ENCODE measurements at places on chromosomes 1 and 21.
A peak's percentile ranks its signal among the peaks of the same experiment; 100 is the strongest.

DNA sequence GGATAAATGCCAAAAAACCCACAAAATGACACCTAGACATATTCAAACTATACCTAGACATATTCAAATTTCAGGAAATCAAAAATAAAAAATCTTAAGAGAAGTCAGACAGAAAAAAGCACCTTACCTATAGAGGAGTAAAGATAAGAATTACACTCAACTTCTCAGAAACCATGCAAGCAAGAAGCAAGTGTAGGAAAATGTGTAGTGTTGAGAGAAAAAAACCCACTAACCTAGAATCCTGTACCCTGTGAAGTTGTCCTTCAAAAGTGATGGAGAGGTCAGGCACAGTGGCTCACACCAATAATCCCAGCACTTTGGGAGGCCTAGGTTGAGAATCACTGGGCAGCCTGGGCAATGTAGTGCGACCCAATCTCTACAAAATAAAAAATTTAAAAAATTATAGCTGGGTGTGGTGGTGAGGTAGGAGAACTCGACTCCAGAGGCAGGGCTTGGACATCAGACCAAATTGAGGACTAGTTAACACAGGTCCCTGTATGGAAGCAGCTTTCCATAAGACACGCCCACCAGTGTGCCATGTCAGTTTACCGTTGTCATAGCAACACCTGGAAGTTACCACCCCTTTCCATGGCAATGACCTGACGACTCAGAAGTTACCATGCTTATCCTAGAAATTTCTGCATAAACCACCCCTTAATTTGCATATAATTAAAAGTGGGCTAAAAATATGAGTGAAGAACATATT is 20.7 kb downstream of the PDIK1L start:
- no peak for DNase-seq

DNA sequence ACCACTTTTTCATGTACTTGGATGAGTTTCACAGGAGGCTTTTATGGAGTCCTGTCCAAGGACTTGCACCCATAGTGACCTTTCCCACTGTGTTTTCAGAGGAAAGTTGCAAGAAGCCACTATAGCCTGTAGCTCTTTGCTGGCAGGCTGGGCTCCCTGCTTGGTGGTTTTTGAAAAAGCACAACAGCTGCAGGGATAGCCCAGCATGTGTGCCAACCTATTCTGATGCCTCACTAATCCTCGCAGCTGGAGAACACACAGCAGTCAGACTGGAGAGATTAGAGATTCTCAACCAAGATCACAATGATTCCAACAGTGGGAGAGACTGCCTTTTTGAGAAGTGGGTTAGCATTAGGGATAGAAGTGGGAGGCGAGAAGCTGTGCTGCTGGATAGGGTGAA is 24.1 kb upstream of the ARHGEF11 start:
- DNase-seq, result peak; percentile 96

DNA sequence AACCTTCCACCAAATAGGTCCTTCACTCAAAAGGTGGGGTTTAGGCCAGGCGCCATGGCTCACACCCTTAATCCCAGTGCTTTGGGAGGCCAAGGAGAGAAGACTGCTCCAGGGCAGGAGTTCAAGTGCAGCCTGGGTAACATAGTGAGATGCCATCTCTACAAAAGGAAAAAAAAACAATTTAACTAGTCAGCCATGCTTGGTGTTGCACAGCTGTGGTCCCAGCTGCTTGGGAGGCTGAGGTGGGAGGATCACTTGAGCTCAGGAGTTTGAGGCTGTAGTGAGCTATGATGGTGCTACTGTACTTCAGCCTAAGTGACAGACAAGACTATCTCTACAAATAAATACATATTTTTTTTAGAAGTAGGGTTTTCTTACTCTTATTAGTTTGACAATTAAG is 617.5 kb downstream of the KIF26B start:
- DNase-seq, result no peak

GRCh38 chr1:11024154-11024873 is 11.9 kb downstream of the TARDBP start:
- no peak for DNase-seq

DNA sequence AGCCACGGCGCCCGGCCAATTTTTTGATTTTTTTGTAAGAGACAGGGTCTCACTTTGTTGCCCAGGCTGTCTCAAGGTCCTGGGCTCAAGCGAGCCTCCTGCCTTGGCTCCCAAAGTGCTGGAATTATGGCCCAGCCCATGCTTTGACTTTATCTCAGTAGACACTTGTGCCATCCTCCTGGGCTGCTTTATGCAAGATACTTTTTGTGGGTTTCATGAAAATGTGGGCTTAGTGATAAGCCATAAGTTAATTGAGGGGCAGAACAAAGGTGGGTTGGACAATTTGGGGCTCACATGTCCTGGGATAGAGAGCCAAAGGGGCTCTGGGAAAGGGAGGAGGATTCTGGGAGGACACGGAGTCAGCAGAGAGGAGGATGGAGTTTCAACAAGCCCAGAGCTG is 22.0 kb downstream of the ALPL start:
- DNase-seq, result no peak

- DNase-seq, result no peak
Measured at GRCh38 chr1:74772945-74773344, 40.0 kb downstream of the TYW3 start.

DNA sequence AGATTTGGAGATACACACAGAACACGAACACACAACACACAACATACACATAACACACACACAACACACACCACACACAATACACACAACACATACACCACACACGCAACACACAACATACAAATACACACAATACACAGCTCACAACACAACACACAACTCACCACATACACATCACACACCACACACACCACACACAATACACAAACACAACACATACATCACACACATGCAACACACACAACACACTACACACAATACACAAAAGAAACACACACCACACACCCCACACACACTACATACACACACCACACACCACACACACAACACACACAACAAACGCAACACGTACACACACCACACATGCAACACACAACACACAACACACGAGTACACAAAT is 29.1 kb upstream of the C1orf174 start:
- DNase-seq, result no peak

GRCh38 chr1:212760126-212760823 is 31.3 kb downstream of the NSL1 start:
- no peak for DNase-seq

DNA sequence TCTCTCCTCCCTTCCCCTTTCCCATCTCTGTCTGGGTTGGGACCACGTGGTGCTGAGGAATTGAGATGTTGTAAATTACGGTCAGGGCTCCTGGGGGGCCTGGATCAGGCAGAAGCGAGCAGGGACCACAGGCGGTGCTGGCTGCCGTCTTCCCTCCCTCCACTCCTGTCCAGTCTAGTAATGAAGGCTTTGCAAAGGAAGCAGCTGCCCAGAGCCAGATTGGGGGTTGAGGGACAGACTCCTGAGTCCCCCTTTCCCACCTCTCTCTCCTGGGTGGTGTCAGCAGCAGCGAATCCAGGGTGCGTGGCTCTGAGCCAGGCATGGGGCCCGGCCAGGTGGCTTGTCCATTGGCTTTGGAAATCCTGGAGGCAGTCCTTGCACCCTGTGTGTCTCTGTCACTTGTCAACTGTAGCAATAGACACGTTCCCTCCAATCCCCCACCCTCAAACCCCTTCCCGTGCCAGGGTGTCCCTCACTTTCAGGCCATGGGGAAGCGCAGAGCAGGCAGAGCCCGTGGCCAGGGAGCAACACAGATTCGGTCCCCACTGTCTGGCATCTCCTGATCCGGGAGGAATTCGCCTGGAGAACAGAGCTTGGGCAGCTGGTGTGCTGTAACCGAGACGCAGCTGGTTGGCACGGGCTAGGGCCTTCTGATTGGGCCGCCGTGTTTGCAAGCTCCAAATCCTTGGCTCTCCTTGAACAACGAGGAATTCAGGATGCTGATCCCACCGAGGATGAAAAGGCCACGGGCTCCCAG is 64.8 kb upstream of the WNT4 start:
- peak; percentile 95 for DNase-seq

- no peak for DNase-seq
Measured at GRCh38 chr1:8776104-8776503, 41.3 kb downstream of the RERE start.

GRCh38 chr1:227947676-227948492 is at the start of gene WNT9A:
WNT9A (minus strand) TSS chr1:227947932; CDS start chr1:227947887, 45 bp downstream.
- peak; percentile 91 for DNase-seq

DNA sequence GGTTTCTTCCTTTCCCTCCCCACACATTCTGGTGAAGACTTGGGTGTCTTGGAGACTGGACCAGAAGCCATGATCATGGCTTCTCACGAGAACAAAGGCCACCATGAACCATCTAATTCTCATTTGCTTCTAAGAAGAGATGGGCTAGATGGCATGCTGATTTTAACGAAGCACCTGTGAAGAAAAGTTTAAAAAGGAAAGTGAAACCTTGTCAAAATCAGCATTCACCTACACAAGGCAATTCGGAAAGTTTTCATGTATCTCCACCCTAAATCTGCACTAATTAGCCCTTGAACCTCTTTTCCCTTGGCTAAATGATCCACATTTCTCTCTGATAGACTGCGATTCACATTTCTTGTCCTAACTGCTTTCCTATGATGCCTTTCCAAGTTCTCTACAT is 114.3 kb upstream of the RAVER2 start:
- DNase-seq, result no peak

GRCh38 chr1:14817223-14818170 is 219.0 kb downstream of the KAZN start:
- DNase-seq, result peak; percentile 53

- DNase-seq, result no peak
Measured at GRCh38 chr21:26565546-26565945, 7.5 kb downstream of the CYYR1 start.

GRCh38 chr1:168903237-168903830 is 174.3 kb upstream of the DPT start:
- DNase-seq, result no peak

- peak; percentile 91 for DNase-seq
Measured at GRCh38 chr1:11944358-11944931, 9.9 kb downstream of the PLOD1 start.

GRCh38 chr1:28470146-28470545 is 35.7 kb upstream of the RCC1 start:
- DNase-seq, result no peak

GRCh38 chr1:168966636-168967035 is 139.9 kb upstream of the ATP1B1 start:
- no peak for DNase-seq

GRCh38 chr21:41966872-41967621 is 13.2 kb upstream of the C2CD2 start:
- DNase-seq, result no peak

DNA sequence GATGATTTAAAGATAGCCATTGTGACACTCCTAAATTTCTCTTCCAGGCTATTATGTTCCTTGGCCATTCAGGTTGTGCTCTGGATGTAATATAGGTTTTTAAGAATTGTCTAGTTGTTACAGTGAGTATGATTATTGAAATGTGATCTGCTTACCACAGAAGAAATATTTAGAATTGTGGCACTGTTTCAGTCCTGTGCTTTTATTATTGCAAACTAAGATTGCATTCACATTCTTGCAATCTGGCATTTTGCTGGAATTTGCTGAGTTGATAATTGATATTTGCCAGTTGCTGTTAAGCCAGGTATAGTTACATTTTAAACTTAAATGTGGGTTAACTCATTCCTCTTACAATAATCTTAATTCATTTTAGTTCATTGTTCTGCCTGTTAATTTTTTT is 22.3 kb downstream of the EXO1 start:
- DNase-seq, result no peak

DNA sequence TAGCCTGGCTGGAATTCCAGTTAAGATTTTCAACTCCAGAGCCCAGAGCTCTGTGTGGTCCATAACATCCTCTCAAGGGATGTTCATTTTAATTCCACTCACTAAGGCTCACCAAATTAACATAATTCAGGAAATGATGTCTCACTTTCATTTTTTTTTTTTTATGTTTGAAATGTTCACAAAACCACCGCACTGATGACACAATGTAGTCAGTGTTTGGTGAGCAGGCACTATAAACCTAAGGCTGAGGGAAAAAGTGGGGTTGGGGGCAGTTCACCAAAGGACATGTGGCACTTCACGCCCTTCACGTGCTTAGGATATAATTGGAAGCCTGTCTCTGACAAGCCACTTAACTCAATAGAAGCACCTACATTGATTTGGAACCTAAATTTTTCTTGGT is 177.3 kb upstream of the CAMK1G start:
- no peak for DNase-seq

DNA sequence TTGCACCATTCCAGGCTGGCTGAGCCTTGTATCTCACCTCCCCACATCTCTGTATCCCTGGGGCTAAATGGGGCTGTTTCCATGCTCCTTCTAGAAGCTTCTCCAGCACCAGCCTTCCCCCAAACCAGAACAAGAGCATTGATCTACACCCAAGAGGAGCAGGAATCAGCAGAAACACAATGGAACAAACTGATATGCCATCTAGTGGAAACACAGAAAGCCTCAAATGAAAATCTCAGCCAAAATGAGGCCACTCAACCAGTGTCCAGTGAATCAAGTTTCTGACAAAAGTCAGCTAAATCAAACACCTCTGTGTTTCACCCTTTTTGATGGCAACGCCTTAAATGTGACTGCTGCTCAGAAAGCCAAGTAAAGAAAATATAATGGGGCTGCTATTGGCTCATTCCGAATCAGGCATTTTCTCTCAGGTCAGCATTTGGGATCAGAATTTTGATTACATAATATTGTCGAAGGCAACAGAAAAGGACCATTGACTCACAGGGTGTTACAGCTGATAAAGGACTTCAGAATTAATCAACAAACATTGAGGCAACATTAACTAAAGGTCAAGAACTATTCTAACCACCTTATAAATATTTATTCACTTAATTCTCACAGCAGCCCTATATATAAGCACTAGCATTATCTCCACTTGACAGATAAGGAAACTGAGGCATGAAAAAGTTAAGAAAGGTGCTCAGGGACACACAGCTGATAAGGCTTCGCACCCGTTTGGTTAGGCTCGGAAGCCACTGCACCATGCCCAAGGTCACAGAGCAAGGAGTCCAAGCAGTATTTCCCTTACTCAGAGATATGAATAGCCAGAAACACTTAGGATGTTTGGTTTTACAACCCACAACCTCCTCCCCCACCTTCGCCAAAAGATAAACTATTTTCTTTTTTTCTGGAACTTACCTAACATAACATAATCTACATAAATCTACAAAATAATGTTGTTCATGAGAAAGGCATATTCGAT is 85.8 kb upstream of the KCNJ15 start:
- DNase-seq, result no peak

DNA sequence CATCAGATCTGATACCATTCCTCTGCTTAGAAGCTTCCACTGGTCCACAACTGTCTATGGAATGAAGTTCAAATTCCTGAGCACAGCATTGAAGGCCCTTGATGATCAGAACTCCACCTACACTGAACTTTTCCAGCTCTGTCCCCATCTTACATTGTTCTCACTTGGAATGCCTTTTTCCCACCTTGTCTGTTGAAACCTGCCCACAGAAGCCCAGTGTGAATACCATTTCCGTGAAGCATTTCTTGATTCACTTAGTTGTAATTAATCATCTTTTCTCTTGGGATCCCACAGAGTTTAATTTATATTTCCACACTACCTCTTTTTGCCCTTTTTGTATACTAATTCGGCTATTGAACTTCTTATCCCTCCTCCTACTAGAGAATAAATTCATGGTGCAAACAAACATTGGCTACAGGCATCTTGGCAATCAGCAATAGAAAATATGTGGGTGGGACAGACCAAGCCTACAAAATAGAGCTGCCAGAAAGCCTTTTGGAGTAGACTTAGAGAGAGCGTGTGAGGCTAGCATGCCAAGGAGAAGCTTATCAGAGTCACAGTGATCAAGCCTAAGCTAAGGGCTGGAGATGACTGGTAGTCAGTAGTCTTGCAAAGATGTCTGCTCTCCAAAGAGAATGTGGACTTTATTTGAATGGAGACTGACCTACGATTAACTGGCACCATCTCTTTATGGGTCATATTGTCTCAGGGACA is 26.1 kb downstream of the NHLH2 start:
- no peak for DNase-seq

- DNase-seq, result no peak
Measured at GRCh38 chr1:41642922-41643821, 158.7 kb upstream of the EDN2 start.
